ENCODE measurements at places on chromosomes 16 and 17.

DNA sequence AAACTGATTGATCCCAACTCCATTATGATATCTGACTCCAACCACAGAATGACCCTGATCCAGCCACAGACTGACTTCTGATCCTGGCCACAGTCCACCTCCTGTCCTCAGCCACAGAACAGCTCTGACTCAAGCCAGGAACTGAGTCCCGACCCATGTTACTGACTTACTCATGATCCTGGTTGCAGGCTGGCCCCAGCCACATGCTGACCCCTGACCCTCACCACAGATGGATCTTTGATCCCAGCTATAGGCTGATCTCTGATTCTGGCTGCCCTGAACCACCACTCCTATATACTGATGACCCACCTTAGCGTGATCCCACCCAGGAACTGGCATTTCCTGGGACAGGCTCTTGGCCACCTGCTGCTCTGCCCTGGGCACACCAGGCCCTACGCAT lies 32.2 kb upstream of the IL21R start:
- no peak for DNase-seq

DNA sequence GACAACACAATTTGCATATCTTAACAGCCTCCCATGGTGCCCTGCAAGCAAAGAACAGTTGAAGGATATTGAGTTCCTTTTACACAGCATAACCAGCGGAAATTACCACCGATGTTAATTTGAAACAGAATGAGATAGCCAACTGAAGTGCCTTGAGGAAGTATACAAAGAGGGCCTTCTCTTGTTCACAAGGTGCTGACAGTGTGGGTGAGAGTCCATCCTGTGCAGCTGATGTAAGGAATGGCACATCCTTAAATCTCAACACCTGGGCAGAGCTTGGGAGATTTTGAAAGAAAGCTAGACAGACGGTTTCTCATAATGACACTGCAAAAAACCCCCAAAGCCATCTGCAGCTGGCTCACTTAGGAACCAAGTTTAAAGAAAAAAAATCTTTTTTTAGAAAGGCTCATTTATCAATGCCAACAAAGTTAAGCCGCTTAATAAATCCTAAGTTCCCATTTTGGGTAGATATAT lies 818.6 kb downstream of the KCNJ2 start:
- DNase-seq = no peak

GRCh38 chr16:75272097-75272551 lies 20.7 kb upstream of the BCAR1 start:
- DNase-seq = no peak

DNA sequence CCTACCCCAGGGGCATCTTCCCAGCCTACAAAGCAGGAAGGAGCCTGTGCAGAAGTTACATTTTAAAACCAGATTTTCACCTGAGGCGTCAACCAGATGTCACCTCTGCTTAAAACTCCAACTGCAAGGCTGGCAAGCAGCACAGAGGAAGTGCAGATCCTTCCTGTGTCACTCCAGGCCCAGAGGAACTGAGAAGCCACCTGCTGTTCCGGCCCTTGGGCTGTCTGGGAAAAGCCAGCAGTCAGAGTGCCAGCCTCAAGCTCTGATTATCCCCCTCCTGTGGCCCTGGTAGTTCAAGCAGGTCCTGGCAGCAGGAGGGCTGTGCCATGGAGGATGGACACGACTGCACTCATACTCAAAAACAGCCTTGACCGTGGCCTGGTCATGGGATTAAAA lies 10.2 kb downstream of the POLR2C start:
- DNase-seq = no peak

DNA sequence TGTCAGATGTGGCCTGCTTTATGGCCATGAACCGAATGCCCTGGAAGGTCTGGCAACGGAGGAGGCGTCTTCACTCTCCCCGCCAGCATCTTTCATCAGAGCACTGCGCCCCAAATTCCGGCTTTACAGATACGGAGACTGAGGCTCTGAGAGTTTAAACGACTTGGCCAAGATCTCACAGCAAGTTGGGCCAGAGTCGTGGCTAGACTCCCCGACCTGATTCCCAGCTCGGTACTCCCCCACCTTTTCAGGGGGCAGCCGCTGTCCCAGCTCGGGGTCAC lies 1.7 kb downstream of the NGFR start:
- DNase-seq = no peak
